ENCODE measurements at places on chromosomes 7 and 10.

GRCh38 chr10:3873728-3874461 lies 88.9 kb upstream of the KLF6 start:
- no peak for DNase-seq

DNA sequence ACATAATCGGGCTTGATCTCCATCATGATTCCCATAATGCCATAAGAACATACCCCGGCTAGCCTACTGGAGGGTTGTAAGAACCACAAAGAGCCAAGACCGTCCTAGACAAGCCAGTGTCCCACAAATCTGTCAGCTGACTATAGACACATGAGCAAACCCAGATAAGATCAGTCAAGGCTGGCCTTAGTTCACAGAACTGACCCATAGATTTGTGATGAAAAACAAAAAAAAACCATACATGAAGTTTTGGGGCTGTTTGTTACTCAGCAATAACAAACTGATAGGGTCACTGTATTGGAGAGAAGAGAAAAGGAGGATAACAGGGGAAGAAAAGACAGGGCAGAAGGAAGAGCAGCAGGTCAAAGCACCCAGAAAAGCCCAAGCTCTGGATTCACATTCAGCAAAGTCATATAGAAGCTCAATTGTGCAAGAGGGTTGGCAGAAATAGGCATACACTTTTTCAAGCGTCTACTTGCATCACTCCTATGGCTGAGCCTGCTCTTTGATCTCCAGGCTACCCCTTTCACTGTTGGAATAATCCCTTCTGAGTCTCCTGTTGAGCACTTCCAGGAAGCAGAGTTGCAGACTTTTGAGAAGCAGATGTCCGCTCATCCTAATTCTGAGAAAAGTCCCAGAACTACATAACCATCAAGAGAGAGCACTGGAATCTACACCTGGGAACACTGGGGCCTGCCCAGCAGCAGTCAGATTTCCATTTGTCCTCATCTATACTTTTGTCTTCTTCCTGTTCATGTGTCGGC lies 122.0 kb upstream of the HABP2 start:
- DNase-seq = no peak

GRCh38 chr7:31079824-31080511 lies 27.9 kb downstream of the ADCYAP1R1 start:
- no peak for DNase-seq

GRCh38 chr10:103695584-103696005 lies 159.8 kb downstream of the SH3PXD2A start:
- no peak for DNase-seq

DNA sequence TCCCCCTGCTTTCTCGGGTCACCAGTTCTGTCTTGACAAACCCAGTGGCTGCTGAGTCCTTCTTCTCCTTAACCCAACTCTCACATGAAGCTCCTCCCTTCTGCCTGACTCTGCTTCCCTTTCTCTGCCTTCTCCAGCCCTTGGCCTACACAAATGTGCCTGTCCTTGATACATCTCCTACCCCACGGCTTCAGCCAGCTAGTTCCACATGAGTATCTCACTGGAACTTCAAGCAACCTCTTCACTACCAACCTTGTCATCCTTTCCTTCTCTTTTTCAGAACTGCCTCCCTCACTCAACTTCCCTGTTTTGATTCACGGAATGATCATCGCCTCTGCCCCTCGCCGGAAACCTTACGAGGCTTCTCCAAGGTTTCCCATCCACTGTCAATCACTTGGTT lies 55.9 kb downstream of the PDIA4 start:
- DNase-seq = no peak

GRCh38 chr7:2662273-2663120 lies 25.5 kb upstream of the AMZ1 start:
- DNase-seq = no peak

- DNase-seq = no peak
Measured at GRCh38 chr7:279821-280220, 10.1 kb upstream of the FOXL3 start.

Measured in bone marrow (tissue), 2 donors.